ENCODE measurements at places on chromosomes 4 and X.
A peak's percentile ranks its signal among the peaks of the same experiment; 100 is the strongest.

- no peak for DNase-seq
Measured at GRCh38 chrX:16213961-16214360, 46.7 kb downstream of the MAGEB17 start.

GRCh38 chr4:168522829-168523489, 26.1 kb downstream of the PALLD start:
- no peak for DNase-seq

GRCh38 chr4:153205757-153206156, 1.5 kb downstream of the TRIM2 start:
- no peak for DNase-seq

GRCh38 chr4:114180481-114180880, 201.0 kb upstream of the ARSJ start:
- peak; percentile 1 for DNase-seq

- DNase-seq = no peak
Measured at GRCh38 chrX:134541906-134542305, 81.9 kb downstream of the HPRT1 start.

DNA sequence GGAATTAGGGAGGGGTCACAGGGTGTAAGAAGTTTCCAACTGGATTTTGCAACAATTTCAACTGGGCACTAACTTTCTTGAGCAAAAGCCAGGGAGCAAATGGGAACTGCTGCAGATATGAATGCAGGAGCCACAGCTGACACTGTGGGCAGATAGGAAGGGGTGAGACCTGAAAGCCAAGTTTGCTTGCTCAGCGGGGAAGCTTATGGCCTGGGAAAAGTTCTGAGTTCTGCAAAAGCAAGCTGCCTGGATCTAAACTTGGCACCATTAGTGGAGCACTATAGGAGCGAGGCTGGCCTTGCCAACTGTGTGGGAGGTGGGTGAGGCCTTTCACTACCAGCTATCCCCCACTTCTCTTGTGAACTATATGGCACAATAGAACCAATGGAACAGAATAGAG, 11.1 kb downstream of the CYSLTR1 start:
- no peak for DNase-seq

- DNase-seq = no peak
Measured at GRCh38 chr4:184898793-184899192, 73.0 kb upstream of the ACSL1 start.

GRCh38 chr4:152352622-152353116, 183.2 kb downstream of the FBXW7 start:
- peak; percentile 83 for DNase-seq

DNA sequence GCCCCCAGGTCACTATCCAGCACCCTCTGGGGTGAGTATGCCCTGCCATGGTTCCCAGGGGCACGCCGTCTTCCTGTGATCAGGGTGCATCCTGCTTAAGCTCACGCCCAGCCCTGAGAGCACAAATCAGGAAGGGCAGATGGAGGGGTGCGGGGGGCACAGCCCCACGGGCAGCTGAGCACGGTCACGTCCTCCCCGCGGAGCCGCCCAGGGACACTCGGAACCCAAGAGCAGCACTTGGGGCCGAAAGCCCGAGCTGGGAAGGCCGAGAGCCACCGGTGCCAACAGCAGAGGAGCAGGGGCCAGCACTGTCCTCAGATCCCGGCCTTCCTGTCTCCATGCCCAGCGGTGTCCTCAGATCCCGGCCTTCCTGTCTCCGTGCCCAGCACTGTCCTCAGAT, 21.5 kb downstream of the NELFA start:
- no peak for DNase-seq

DNA sequence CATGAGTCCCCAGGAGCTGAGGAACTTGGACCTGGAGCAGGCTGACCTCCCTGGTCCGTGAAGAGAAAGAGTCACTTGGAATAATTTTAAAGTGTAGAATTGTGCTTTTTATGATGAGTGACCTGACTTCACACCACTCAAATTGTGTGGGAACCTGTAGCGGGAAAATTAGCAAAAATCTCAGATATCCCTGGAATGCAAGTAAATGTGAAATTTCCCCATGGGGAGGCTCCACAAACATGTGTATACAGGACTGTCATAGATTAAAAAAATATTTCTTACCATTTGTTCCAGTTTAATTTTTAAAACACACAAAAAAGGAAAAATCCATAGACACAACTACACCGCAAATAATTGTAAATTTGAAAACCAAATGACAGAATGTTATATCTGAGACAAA, 1079.6 kb upstream of the PABPC4L start:
- DNase-seq = no peak

GRCh38 chrX:72107841-72108595, 23.7 kb downstream of the RTL5 start:
- DNase-seq = no peak

- DNase-seq = no peak
Measured at GRCh38 chr4:111283066-111283677, 660.3 kb upstream of the PITX2 start.

DNA sequence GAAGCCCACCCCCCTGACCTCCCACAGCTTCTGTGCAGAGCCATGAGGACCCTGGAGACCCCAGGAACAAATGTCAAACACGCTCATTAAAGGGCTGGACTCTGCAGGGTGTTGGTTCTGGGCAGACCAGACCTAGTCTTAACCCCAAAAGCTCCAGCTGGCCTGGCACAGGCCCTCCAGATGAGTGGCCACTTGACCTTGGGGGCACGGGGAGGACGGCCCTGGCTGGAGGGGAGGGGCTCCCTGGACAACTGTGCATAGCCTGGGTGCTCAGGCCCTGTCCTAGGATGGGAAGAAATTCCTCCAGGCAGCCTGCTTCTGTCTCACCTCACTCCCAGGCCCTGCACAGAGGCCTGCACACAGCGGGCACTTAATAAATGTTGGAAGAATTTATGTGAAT, 9.4 kb downstream of the ADRA2C start:
- DNase-seq = no peak

DNA sequence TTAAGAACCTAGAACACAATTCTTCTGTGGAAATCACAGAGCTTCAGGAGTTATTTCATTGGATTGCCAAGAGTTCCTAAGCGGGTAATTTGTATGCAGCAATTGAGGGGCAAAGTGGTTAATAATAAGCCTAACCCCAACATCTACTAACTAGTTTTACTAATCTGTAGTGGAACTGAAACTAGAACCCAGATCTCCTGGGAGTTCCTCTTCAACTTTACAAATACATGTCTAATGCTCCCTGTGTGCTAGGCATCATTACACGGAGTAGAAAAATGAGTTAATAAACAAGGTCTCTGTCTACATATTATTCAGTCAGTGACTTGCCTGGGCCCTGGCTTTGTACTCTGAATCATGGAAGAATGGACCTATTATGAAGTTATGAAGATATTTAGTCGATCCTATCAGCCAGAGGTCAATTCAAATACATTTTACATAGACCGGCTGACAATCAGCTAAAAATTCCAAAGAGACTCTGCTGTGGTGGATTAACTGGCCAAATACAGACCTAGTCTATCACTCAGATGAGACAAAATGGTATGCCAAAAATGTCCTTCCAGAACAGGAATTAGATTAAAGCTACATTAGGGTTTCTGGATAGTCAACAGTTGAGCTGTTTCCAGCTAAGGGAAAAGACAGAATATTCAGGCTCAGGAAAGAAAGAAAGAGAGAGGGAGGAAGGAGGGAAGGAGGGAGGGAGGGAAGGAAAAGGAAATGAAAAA, 326.0 kb downstream of the FBXW7 start:
- no peak for DNase-seq

- no peak for DNase-seq
Measured at GRCh38 chr4:113368056-113368455, 318.6 kb downstream of the ANK2 start.

GRCh38 chrX:36241397-36241796, 321.9 kb downstream of the CFAP47 start:
- DNase-seq = no peak

- no peak for DNase-seq
Measured at GRCh38 chr4:173264245-173264644, 69.9 kb downstream of the HMGB2 start.

DNA sequence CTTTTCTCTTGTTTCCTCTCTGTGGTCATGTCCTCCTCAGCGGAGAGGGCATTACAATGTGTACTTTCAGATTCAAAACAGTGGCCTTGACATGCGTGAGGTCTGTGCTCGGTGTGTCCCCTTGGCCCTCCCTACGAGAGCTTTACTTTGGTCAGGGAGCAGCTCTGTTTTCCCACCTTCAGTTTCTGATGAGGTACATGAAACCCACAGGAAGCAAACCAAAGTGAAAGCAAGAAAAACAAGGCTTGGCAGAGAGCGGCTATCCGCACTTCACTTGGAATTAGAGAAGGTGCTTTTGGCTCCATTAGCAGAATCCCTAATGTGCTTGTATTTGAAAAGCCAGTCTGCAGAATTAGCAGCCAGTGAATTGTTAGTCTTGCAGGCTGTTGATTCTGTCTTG, 19.5 kb upstream of the BOD1L1 start:
- DNase-seq = no peak

DNA sequence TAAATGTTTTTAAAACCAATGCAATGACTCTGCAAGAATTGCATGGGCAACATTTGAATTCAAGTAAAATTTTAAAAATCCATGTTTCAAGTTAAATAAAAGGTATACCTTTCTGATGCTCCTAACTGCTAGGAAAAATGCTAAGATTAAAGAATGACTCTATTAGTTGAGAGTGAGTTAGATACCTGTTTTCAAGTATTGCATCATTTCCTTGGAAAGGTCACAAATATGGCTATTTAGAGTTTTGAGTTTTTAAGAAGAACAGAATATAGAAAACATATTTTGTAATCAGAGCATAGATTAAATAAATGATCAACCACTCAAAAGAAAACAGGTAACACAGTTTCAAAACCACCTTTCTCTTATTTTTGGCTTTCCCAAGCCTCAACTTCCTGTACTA, 18.3 kb upstream of the NPY2R start:
- no peak for DNase-seq

DNA sequence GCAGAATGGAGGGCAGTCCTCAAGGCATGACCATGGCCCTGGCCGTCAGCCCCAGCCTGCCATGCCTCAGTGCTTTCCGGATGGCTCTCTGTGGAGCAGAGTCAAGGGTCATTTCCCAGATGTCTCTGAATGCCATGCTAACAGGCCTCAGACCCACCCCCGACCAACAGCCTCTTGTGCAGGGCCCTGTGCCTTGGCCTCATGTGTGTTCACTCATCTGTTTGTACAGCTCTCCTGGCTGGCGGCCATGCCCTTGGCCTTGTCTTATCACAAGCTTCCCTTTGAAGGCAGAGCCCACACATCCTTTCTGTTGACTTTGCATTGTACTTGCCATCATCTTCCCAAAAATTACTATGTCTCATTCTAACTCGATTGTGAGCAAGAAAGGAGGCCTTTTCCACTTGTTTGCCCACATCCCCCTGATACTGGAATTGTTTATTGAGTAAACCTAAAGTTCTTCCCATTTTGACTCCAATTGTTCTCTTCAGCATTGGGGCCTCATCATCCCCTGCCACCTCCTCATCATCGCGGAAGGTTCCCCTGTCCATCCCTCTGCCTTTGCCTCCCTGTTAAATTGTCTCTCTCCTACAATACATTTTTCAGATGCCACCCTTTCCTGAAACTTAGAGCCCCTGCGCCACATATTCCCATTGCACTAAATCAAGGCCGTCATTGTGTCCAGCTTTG, 6.3 kb downstream of the CA5B start:
- no peak for DNase-seq

DNA sequence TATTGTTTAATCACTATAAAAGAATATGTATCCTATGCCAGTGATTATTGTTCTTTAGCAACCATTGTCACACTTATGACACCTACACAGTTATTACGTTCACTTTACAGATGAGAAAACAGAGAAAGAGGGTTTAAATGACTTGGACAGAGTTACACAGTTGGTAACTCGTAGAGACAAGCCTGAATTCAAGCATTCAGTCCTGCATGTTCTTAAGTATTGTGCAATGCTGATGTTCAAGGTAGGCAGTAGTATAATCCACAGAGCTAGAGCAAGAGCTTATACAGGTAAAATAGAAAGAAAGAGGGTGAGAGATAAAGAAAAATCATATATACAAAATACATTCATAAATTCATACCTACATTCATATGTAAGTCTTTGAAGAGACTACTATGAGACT, 249.8 kb upstream of the ANXA10 start:
- DNase-seq = no peak

DNA sequence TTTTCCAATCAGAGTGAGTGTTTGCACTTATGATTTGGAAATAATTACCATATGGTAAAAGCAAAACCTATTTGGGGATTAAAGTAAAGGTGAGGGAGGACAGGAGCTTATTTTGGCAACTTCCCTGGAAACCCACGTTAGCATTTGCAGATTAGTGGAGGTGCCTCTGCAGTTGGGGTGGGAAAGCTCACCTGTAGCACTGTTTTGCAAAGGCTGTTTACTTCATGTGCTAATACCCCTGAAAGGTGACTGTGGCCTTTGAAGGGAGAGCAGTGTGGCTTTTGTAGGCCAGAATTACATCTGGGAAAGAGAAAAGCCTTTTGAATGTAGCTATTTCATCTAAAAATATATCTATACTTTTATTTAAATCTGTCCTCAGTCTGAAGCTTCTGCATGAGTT, 9.4 kb downstream of the SUPT20HL1 start:
- no peak for DNase-seq

- DNase-seq = no peak
Measured at GRCh38 chr4:150126864-150127203, 48.6 kb downstream of the DCLK2 start.

DNA sequence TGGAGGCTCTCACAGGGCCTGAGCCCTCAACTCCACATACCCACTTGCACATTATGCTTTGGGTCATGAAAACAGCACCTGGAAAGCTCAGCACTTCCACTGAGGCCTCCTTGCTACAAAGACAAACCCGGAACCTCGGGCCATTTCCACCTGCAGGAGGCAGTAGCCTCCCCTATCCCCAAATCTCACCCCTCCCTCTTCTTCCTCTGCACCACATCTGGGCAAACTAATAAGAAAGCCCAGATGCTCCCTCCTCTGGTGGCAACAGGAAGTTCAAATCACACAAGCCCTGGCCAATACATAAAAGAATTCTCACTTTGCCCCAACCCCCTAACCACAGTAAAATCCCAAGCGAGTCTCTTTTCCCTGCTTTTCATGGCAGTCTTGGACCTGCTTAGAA, 136.4 kb downstream of the MAPK10 start:
- no peak for DNase-seq

- no peak for DNase-seq
Measured at GRCh38 chr4:156362581-156362980, 408.9 kb upstream of the CTSO start.

DNA sequence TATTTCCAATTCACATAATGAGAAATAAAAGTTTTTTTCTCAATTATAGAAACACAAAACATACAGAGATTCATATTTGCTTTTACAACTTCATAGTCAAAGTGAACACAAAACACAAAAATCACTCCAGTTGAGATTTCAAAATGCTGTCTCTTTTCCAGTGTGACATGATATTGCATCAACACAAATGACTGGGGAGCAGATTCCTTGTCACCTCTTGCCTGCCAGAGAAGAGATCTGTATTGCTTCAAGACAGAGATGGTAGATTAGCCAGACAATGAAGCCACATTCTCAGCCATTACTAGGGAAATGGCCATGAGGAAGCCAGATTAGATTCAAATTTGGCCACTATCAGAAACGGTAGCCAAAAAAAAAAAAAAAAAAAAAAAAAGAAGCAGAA, 2313.1 kb upstream of the AGA start:
- DNase-seq = no peak

All from spinal cord (tissue), 10 donors.